Adrenal gland (tissue), 19 donors: ENCODE measurements at places on chromosomes 7 and 10.

- peak overlapping the region; percentile 13 for H3K27ac ChIP-seq
- DNase-seq = no peak
- no peaks in the 10 kb centered on the region for H3K36me3 ChIP-seq
- no peaks in the 10 kb centered on the region for H3K27me3 ChIP-seq
- no peak overlapping the region for H3K4me3 ChIP-seq
- H3K4me1 ChIP-seq = no peaks in the 10 kb centered on the region
These were observed 200.7 kb upstream of the AHR start for GRCh38 chr7:17097668-17098297.

GRCh38 chr7:50221028-50221427 lies 83.5 kb upstream of the IKZF1 start:
- H3K27me3 ChIP-seq = no peaks in the 10 kb centered on the region
- H3K36me3 ChIP-seq = no peaks in the 10 kb centered on the region
- no peaks in the 10 kb centered on the region for H3K4me1 ChIP-seq
- no peak overlapping the region for H3K4me3 ChIP-seq
- no peak for DNase-seq

DNA sequence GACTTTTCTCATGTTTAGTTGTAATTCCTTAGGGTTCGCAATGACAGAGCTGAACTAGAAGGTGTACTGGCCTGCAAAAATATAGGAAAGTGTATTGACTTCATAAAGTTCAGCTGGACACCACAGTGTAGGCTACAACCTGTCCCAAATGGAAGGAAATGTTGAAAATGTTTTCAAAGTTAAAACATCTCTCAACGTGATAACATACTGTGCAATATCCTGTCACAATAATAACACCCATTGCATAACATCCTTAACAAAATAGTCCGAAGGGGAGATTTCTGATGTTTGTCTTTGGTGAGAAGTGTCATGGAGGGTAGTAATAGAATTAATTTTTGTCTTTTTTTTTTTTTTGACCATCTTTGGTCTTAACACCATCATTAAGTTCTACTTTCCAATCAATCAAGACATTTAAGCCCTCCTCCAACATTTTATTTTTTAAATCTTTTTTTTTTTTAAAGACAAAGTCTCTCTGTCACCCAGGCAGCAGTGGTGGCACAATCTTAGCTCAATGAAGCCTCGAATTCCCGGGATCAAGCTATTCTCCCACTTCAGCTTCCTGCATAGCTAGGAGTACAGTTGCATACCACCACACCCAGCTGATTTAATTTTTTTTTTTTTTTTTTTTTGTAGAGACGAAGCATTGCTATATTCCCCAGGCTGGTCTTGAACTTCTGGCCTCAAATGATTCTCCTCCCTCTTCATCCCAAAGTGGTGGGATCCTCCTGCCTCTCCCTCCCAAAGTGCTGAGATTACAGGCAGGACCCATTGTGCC lies 45.7 kb downstream of the DYNC1I1 start:
- no peak overlapping the region for H3K27ac ChIP-seq
- H3K27me3 ChIP-seq = no peaks in the 10 kb centered on the region
- no peaks in the 10 kb centered on the region for H3K4me1 ChIP-seq

- DNase-seq = no peak
- no peaks in the 10 kb centered on the region for H3K36me3 ChIP-seq
- no peak overlapping the region for H3K27ac ChIP-seq
- no peak overlapping the region for H3K4me3 ChIP-seq
These were observed 17.6 kb upstream of the C10orf105 start for GRCh38 chr10:71737001-71737833.

- H3K4me1 ChIP-seq = no peaks in the 10 kb centered on the region
- no peak overlapping the region for H3K4me3 ChIP-seq
- no peaks in the 10 kb centered on the region for H3K27me3 ChIP-seq
These were observed 2.9 kb upstream of the AKR1C8 start for GRCh38 chr10:5187867-5188266.
